ENCODE measurements at places on chromosomes 7 and 10. TPM values are rescaled to one million over a fixed set of nuclear protein-coding genes. Genes with fewer than 3 reads are reported as not detected.

Gene SPDYE11
- not detected for total RNA-seq

Gene SDHAF3
- total RNA-seq = 17.2 TPM

Gene RET
- 3.1 TPM for total RNA-seq

Gene CELF2
- 39.2 TPM for total RNA-seq

GRCh38 chr7:50981743-50982142 is 199.0 kb upstream of the GRB10 start:
- H3K27me3 ChIP-seq = no peaks in the 10 kb centered on the region
- no peak overlapping the region for H3K4me3 ChIP-seq
- no peak for DNase-seq
- H3K36me3 ChIP-seq = no peaks in the 10 kb centered on the region
- H3K4me1 ChIP-seq = no peaks in the 10 kb centered on the region

DNA sequence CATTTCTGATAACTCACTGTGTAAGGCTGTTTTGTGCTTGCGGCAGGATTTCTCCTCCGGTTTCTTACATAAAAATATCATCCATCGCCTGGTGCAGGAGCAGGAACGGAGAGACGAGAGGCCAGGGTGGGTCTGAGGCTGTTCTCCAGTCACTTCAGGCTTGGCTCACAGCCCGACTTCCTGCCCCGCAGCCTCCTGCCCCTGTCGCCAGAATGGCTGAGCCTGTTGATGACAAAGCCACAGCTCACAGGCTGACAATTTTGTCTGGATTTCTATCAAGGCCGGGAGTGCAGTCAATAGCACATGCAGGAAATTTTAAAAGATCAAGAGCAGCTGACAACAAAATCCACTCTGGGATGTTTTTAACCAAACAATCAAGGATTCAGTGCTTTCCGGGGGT is 229.7 kb upstream of the ZNF32 start:
- no peaks in the 10 kb centered on the region for H3K36me3 ChIP-seq
- H3K27ac ChIP-seq = no peak overlapping the region
- no peak overlapping the region for H3K4me3 ChIP-seq
- no peaks in the 10 kb centered on the region for H3K4me1 ChIP-seq
- DNase-seq = no peak
- no peaks in the 10 kb centered on the region for H3K27me3 ChIP-seq

- H3K4me3 ChIP-seq = no peak overlapping the region
- no peaks in the 10 kb centered on the region for H3K27me3 ChIP-seq
- peak overlapping the region; percentile 45 for H3K27ac ChIP-seq
Measured at GRCh38 chr7:95546647-95547046, 49.7 kb downstream of the PDK4 start.

DNA sequence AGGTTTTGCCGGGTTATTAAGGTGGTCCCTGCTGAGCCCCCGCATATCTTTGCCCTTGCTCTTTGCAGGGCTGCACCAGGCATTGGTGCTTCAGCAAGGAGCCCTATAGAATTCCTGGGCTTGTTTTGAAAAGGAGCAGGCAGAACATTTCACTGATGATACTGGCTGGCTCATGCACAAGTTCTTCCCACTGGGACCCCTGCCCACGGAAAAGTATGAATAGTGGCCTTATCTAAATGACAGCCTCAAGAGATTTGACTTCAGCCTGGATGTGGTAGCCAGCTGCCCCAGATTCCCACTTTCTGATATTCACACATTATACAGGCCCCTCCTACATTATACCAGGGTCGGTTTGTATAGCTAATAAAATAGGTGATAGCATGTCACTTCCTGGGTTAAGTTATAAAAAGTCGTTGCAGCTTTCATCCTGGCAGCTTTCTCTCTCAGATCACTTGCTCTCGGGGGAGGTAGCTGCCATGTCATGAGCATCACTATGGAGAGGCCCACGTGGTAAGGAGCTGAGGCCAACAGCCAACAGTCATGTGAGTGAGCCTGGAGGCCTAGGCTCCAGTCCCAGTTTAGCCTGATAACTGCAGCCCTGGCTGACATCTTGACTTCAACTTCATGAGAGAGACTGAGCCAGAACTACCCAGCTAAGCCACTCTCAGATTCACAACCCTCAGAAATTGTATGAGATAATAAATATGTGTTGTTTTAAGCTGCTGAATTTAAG is 16.8 kb upstream of the CRTAC1 start:
- H3K27me3 ChIP-seq = no peaks in the 10 kb centered on the region
- DNase-seq = no peak
- no peaks in the 10 kb centered on the region for H3K36me3 ChIP-seq
- H3K27ac ChIP-seq = no peak overlapping the region
- H3K4me1 ChIP-seq = no peaks in the 10 kb centered on the region
- no peak overlapping the region for H3K4me3 ChIP-seq

DNA sequence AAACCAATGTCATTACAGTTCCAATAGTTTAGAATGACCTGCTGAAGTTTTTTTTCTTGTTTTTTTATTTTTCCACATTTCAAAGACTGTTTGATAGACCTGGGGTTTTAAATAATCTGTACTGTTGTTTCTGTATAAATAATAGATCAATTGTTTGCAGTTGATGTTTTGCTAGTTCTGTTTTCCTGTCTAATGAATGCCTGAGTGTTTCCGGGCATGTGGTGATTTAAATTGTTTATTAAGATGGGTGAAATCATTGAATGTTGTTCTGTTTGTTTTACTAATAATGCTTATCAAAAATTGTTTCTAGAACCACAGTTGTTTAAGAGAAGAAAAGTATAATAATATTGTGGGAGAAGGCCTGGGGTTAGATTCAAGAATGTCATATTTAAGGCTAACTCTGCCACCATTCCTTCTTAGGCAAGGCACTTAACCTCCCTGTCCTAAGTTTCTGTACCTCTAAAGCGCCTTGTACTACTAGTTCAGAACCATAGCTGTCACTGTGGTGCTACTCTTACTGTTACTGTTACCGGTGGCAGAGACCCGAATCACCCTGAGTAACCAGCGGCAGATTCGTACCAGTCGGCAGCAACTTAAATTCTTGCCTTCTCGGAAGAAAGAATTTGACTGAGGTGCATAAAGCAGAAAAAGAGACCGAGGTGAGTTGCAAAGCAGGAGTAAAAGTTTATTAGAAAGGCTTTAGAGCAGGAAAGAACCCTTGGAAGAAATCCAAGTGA is 1014.1 kb downstream of the REEP3 start:
- H3K4me3 ChIP-seq = no peak overlapping the region
- no peak for DNase-seq
- H3K4me1 ChIP-seq = no peaks in the 10 kb centered on the region
- no peaks in the 10 kb centered on the region for H3K27me3 ChIP-seq

DNA sequence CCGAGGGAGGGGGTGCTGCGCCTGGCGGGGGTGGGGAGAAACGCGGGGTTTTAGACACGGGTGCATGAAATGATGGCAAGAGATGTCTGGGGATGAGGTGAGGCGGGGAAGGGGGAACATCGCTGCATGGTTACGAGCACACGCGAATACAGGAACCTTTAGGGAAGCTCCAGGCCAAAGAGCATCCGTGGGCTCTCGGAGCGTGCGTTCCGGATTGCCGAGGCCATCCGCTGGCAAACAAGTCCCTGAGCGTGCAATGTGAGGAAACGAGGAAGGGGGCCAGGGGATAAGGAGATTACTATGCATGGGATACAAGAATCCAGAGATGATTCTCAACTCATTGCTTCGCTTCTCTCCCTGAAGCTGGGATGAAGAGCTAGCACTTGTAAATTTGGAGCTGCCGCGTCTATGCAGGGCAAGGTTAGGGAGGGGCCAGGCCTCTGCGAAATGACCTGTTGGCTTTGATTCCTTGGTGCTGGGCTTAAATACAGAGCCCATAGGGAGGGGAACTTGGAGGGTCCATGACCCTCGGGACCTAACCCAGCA is 520 bp upstream of the WNT2 start:
- peaks cover 20% of the 10 kb centered on the region for H3K27me3 ChIP-seq
- H3K4me1 ChIP-seq = peaks cover 9% of the 10 kb centered on the region
- no peaks in the 10 kb centered on the region for H3K36me3 ChIP-seq
- H3K27ac ChIP-seq = no peak overlapping the region

Data from kidney (tissue), 22 donors.